ENCODE measurements at places on chromosomes 5 and 9.

GRCh38 chr9:17847908-17848307 is 269.0 kb downstream of the SH3GL2 start:
- DNase-seq: no peak

- peak; percentile 97 for DNase-seq
Measured at GRCh38 chr9:134455934-134456755, 129.9 kb downstream of the RXRA start.

- peak; percentile 77 for DNase-seq
Measured at GRCh38 chr9:7816021-7816420, 16.4 kb upstream of the DMAC1 start.

DNA sequence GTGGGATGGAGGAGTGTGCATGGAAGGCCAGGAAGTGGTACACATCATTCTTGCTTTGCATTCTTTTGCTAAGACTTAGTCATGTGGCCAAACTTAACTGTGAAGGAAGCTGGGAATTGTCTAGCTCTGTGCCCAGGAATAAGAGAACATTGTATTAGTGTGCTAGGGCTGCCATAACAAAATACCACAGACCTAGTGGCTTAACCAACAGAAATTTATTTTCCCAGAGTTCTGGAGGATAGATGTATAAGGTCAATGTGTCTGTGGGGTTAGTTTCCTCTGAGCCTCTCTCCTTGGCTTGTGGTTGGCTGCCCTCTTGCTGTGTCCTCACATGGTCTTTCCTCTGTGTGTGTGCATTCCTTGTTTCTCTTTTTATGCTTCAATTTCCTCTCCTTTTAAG is 32.4 kb downstream of the NNT start:
- DNase-seq: no peak
